ENCODE measurements at places on chromosomes 5 and 9.

- no peak for DNase-seq
These were observed 12.9 kb downstream of the GRXCR2 start for GRCh38 chr5:145859897-145860296.

DNA sequence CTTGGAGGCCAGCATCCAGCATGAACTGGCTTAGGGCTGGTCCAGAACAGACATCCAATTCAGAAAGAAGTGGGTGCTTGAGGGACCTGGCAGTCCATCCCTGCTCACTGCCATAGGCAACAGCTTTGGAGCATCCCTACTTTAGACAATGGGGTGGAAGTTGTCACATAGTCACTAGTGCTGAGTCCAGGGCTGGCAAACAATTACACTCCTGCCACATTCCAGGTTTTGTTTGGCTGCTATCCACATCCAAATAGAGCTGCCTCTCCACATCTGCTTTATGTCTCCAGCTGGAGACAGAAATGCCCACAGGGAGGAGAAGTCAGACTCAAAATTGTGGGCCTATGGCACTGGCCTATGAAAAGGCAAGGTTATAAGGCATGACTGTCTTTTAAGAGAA is 7.0 kb downstream of the FSTL4 start:
- DNase-seq, result no peak

DNA sequence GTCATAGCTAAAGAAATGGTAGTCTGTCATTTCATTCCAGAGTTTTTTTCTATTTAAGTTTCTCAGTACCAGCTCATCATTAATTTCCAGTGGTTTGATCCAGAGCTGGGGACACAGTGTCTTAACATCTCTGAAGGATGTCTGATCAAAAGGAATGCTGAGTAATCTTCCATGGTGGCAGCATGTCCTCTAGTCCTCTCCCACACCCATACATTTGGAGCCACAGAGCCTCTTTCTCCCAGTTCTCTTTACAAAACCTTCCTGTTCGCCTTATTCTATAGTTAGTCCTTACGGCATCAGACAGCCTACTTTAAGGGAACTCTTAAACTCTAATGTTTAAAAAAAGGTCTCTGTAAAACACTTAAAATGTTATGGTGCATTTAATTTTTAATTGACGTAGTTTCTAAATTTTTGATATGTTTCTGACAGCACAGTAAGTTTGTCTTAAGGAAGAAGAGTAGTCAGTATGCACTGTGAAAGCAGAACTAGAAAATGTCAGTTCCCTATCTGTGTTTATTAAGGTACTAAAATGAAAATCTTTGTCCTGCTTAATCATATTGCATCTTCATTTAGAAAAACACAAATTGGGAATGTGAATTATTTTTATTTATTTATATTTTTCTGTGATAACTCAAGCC is 96.8 kb downstream of the INIP start:
- DNase-seq, result no peak

- DNase-seq, result no peak
These were observed 20.8 kb downstream of the OBP2B start for GRCh38 chr9:133188006-133188842.

DNA sequence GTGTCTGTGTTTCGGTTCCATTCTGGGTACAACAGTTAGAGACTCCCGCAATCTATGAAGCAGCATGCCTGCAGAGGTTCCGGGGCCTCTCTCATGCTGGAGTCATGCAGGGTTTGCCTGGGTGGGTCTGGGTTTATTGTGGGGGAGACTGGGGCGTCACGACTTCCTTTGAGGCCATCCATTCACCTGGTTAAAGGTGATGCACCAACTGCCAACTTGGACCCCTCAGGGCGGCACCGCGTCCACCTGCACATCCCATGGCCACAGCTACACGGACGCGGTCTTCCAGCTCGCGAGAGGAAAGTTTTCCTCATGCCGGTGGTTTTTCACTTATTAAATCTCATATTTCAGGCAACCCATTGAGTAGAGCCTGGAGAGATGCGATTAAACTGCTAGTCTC is 30.9 kb upstream of the IRX4 start:
- no peak for DNase-seq

GRCh38 chr5:111854186-111854585 is 97.2 kb upstream of the NREP start:
- DNase-seq, result no peak

- DNase-seq, result no peak
These were observed 86.9 kb upstream of the SREK1 start for GRCh38 chr5:66057239-66057638.

- no peak for DNase-seq
These were observed 682.4 kb downstream of the MAT2B start for GRCh38 chr5:164187785-164188184.

- DNase-seq, result no peak
These were observed 59.6 kb downstream of the ARHGAP26 start for GRCh38 chr5:142829801-142830220.

- no peak for DNase-seq
These were observed 98.4 kb upstream of the GNAQ start for GRCh38 chr9:78130004-78130403.

DNA sequence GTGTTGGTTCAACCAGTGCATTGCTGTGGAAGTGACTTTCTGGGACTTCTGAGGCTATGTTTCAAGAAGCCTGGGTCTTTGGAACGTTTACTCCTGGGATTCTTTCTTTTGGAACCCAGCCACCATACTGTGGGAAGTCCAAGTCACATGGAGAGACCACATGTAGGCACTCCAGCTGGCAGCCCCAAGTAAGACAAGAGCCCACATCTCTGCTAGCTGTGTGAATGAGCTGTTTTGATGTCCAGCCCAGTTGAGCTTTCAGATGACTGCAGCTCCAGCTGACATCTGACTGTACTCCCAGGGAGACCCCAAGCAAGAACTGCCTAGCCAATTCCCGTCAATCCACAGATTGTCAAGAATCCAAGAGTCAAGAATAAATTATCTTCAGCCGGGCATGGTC is 60.1 kb upstream of the SPATA31D4 start:
- no peak for DNase-seq

GRCh38 chr9:95496687-95497086 is 20.1 kb downstream of the PTCH1 start:
- no peak for DNase-seq

- DNase-seq, result no peak
These were observed 22.1 kb upstream of the MARCHF6 start for GRCh38 chr5:10331341-10331796.

DNA sequence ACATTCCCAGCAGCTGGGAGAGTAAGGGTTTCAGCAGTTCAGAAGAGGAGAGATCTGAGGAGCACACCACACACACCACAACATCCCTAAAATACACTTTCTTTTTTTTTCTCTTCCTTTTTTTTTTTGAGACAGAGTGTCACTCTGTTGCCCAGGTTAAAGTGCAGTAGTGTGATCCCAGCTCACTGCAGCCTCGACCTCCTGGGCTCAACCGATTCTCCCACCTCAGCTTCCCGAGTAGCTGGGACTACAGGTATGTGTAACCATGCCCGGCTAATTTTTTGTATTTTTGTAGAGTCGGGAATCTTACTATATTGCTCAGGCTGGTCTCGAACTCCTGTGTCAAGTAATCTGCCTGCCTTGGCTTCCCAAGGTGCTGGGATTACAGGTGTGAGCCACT is 9.7 kb upstream of the UBAP1 start:
- DNase-seq, result no peak
